Smooth muscle cell of the brain vasculature (primary cell): ENCODE measurements at places on chromosomes 6 and 20.

DNA sequence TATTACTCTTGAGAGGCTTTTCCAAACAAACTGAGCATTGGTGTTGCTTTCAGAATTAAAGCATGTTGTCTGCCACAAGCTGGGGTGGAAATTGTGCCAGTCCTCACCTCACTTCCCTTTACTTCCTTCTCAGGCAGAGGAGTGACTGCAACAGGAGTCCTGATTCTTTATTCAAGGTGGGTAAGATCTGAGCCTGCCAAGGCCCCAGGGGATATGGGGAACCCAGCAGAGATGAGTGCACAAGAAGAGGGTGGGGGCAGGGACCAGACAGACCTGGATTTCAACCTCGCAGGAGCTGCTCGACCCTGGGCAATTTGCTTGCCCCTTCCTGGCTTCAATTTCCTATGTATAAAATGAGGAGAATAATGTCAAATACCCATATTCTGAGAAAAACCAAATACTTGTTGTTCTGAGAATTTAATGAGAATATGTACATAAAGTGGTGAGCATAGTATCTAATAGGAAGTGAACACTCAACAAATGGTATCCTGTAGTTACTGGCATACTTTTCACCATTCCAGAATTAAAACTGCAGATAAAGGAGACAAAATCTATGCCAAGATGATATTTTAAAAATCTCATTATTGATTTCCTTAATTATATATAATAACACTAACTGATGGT is 17.8 kb downstream of the MAN1A1 start:
- no peak for DNase-seq

GRCh38 chr6:306641-307061 is 14.4 kb downstream of the DUSP22 start:
- DNase-seq, result no peak

GRCh38 chr6:154591234-154591633 is 80.7 kb upstream of the CNKSR3 start:
- DNase-seq, result no peak

GRCh38 chr6:52233975-52234823 is 10.1 kb downstream of the IL17F start:
- no peak for DNase-seq

DNA sequence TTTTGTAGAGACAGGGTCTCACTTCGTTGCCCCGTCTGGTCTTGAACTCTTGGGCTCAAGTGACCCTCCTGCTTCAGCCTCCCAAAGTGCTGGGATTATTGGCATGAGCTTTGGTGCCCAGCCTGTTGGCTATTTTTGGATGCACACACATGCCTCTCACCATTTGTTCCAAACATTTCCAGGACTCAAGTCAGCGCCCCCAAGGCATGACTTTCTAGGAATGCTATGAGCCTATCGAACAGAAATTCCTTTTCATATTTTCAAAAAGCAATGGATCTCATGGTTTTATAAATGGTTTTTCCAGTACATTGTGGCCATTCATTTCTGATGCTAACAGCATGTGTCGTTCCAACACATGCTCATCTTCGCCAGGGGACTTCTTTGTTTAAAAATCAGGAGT is 119.3 kb upstream of the NAA20 start:
- no peak for DNase-seq

DNA sequence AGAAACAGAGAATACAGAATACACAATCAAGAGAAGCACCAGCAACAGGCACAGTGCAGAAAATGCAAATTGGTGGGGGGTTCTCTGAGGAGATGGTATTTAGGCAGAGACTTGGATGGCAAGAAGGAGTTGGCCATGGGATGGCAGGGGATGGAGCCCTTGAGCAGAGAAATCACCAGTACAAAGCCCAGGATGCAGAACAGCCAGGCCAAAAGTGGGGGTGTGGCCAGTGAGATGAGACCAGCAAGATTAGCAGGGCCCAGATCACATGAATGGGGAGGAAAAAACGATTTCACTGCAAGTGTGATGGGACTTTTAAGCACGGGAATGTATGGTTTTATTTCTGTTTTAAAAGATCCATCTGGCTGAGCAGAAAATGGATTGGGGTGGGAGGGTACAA is 63.4 kb downstream of the TRAM2 start:
- no peak for DNase-seq

DNA sequence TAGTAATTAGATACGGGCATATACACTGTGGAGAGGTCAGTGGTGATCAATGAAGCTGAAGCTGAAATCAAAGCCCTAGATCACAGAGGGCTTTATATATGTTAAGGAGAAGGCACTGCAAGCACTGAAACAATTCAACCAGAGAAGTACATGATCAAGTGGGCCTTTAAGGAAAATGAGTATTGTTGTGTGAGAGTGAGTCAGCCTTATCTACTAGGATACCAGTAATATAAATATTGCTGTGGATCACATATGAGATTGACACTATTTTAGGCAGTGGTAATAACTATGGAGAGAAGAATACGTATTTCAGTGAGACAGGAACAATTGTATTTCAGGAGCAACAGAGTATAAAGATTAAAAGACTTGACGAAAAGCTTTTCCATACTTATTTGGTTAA is 1172.2 kb upstream of the GJE1 start:
- DNase-seq, result no peak

- DNase-seq, result no peak
These were observed 1.9 kb downstream of the PAK1IP1 start for GRCh38 chr6:10696655-10697054.

GRCh38 chr20:39453890-39454289 is 491.7 kb downstream of the DHX35 start:
- no peak for DNase-seq

- no peak for DNase-seq
These were observed 49.4 kb downstream of the BACH2 start for GRCh38 chr6:90247262-90247661.

GRCh38 chr6:22194188-22194921 is 102.5 kb downstream of the PRL start:
- no peak for DNase-seq

DNA sequence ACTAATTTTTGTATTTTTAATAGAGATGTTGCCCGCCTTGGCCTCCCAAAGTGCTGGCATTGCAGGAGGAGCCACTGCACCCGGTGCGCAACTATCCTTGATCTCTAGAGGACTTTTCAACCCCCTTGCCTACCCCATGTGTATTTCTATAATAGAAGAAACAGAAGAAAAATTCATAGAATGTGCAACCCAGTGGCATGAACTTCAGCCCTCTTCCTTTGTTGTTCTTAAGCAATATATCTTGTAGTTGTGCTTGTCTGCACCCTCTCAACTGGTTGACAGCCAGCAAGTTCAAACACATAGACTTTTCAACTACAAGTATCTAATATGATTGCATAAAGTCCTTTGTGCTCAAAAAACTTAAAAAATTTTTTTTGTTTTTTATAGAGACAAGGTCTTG is 72.3 kb upstream of the NCOA3 start:
- no peak for DNase-seq

DNA sequence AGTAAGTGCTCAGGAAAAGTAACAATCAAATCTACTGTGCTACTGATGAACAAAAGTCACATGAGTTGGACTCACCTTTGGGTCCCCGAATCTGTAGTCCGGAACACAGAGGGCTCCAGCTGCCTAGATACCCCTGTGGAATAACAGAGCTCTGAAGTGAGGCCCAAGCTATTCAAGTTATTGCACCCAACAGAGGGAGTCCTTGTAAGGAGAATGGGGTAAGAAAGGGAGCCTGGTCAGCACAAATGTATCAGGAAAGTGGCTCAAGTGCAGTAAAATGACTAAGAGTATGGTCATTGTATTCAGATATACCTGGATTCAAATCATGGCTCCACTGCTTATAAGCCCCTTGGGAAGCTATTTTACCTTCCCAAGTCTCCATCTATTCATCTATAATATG is 20.9 kb downstream of the EDN1 start:
- no peak for DNase-seq

DNA sequence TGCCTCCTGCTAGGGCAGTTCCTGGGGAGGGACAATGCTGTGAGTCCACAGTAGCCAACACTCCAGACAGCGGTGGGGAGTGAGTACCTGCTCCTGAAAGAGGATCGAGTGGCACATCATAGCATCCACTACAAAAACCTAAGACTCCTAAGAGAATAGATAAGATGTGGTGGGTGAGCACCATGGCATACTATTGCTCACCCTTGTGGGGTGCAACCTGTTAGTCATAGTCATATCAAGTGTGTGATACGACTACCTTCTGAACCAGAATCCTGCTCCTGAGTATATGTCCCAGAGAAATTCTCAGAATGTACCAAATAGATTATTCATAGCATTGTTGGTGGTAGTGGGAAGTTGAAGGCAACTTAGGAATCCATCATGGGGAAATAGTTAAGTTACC is 62.7 kb upstream of the GLP1R start:
- DNase-seq, result no peak

- DNase-seq, result no peak
These were observed 51.7 kb upstream of the HINT3 start for GRCh38 chr6:125904871-125905270.

- DNase-seq, result no peak
These were observed 696 bp upstream of the SUPT3H start for GRCh38 chr6:45378334-45378926.

GRCh38 chr6:115668781-115669180 is 391.9 kb downstream of the FRK start:
- DNase-seq, result no peak

DNA sequence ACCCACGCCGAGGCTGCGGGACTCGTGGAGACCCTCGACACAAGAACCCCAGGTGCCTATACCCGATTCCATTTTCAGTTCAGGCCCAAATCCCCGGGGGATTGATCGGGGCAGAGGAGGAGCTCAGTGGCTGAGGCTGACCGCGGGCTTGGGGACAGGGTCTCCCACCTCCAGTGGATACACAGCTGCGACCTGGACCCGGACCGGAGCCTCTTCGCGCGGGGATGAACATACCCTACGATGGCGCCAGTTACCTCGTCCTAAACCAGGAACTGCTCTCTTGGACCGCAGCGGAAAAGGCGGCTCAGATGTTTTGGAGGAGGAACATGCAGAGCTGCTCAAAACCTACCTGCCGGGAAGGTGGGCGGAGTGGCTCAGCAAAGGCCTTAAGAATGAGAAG is 27.4 kb upstream of the HLA-G start:
- no peak for DNase-seq

GRCh38 chr6:96157018-96157565 is 141.3 kb downstream of the FUT9 start:
- DNase-seq, result no peak

GRCh38 chr20:21995461-21995860 is 290.0 kb downstream of the PAX1 start:
- DNase-seq, result no peak

DNA sequence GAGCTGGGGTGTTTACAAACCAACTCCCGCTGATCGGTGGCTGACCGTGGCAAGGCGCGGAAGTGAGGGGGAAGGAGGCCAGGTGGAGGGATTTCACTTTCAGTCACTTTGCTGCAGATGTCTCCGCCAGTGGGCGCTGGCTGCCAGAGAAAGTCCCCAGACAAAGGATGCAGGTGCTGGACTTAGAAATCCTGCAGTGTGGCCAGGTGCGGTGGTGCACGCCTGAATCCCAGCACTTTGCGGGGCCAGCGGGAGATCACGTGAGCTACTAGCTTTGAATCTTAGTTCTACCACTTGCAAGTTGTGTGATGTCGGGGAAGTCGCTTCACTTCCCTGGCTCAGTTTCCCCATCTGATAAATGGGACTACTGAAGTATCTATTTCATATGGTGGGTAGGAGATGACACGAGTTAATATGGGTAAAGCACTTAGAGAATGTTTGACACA is 180.4 kb downstream of the ZNF217 start:
- no peak for DNase-seq

GRCh38 chr6:107729098-107729497 is 95.0 kb downstream of the SCML4 start:
- DNase-seq, result no peak

- DNase-seq, result no peak
These were observed 36.8 kb upstream of the RGS17 start for GRCh38 chr6:153167907-153168306.

GRCh38 chr6:170097505-170098427 is 193.1 kb downstream of the DLL1 start:
- DNase-seq, result no peak

DNA sequence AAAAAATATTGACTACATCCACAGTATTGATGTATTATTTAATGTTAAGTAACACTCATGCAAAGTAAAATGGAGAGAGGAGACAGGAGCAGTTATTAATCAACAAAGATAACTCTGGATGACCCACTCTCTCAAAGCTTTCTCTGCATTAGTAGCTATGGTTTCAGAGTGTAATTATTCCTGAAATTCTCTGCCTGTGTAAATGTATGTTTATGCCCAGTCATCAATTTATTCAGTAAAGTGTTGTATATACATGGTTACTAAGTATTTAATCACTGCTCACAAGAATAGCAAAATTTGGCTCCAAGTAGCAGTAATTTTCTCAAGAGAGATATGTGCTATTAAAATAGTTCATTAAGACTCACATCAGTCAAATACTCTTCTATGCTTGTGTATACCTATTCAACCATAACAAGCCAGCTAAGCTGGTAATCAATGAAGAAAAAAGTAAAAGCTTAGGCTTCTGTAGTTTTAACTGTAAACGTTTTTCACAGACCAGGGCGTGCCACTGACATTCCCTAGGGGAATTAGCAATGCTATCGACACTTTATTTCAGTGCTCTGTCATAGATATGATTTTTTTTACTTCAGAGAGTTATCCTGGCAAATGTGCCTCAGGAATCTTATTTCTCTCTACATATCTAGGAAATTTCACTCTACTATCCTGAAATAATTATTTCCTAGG is 54.0 kb upstream of the RAB32 start:
- DNase-seq, result no peak

- DNase-seq, result peak; percentile 39
These were observed 65.4 kb upstream of the RIN2 start for GRCh38 chr20:19692685-19693119.

GRCh38 chr20:21074605-21075336 is 31.4 kb downstream of the LINC00237 start:
- DNase-seq, result no peak

- no peak for DNase-seq
These were observed 20.7 kb upstream of the SLC2A12 start for GRCh38 chr6:134073161-134073560.

DNA sequence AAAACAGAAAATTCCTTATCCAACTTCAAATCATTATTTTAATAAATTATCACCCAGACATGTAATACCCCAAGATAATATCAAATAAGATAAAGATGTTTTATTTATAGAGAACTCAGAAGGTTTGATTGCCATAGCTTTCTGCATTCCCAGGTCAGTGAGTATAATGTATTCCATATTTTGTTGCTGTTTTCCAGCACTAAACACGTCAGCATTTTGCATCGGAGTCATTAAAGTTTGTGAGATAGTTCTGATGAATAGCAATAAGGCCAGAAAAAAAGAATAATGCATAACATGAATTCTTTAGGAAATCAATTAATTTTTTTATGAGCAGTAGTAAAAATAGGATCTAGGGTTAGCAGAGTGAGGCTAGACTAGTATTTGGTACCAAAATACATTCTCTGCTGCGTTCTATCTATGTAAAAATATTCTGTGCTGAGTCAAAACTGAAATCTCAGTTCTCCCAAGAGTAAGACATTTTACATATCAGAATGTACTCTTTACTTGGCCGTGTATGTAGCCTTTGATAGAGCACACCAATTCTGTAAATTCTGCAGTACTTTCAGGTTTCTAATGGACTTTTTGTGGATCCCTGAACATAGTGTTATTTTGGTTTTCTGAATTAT is 269.9 kb upstream of the AGPAT4 start:
- no peak for DNase-seq

- no peak for DNase-seq
These were observed 59.6 kb downstream of the PRDM1 start for GRCh38 chr6:106145741-106146227.

- no peak for DNase-seq
These were observed 63.9 kb downstream of the FHL5 start for GRCh38 chr6:96626759-96627364.
